ENCODE measurements at places on chromosomes 5 and 9.

GRCh38 chr5:157518963-157519362 lies 56.6 kb downstream of the ADAM19 start:
- DNase-seq = no peak

GRCh38 chr5:119360905-119361593 lies 5.2 kb downstream of the TNFAIP8 start:
- DNase-seq = no peak

DNA sequence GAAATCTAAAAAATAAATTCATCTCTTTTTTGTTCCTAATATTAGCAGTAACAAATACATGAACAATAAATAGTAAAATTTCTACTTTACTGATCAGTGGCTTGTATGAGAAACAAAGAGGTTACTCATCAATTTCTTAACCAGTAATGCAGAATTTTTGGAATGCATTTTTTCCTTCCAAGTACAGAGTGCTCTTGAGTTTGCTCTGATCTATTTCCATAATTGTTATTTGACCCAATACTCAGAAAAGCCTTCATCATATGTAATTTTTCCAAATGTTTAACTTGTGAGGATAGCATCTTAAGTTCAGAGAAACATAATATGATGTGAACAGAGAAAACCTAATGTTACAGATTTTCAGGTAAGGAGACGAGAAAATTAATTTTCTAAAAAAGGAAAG lies 47.3 kb downstream of the FBN2 start:
- DNase-seq = no peak

DNA sequence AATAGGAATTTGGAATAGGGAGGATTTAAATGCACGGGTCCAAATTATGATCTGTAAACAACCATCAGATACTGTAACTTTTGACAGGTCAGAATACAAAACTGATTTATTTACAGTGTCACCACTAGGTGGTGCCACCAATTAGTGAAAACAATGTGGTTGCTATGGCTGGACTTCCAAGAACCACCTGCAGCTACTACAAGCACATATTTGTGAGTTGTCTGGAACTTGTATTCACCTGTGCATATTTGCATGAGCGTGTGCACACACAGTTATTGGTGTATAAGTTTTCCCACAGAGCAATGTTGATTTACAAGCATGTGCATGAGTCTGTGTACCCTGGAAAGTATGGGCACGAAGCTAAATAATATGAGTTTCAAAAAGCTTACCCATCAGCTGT lies 3.0 kb upstream of the HRCT1 start:
- no peak for DNase-seq

DNA sequence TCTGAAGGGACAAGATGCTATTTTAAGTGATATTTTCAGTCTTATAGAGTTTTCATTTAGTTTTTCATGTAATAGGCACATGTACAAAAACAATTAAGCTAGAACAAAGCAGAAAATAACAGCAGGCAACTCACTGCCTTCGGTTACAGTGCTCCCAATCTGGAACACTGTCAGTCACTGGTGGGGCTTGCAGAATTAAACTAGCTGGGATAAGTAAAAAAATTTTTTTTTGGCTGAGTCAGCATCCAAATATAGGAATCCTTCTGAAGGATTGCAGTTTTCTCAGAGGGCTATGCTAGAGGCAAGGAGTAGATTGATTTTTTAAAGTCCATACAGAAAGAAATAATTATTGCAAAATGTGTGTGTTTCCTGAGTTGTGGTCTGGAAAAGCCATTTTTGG lies 250.2 kb upstream of the RFX3 start:
- DNase-seq = no peak

DNA sequence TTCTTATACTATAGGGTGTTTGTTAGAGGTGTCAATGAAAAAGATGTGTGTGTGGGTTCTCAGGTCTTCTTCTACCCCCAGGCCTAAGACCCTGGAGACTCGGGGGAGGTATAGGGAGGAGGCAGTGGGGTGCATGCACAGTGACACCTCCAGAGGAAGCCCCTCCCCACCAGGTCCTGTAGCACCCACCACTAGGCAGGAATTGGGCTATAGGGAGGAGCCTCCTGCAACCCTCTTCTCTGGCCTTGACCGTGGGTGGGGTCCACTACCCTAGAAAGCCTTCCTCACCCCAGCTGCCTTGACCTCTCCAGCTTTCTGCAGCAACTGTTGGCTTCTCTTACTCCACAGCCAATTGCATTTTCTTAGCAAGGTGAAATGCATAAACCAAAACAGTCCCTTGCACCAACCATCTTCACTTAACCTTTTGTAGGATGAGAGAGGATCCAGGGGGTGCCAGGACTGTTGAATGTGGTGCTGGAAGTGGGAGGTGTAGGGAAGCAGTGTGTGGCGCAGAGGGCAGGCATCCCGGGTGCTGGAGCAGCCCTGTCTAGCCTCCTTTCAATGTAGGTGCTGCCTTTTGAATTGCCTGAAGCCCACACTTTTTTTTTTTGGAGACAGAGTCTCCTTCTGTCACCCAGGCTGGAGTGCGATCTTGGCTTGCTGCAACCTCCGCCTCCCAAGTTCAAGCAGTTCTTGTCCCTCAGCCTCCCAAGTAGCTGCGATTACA lies 128.5 kb downstream of the RGS3 start:
- DNase-seq = no peak

- DNase-seq = no peak
These were observed 259.7 kb upstream of the ZNF608 start for GRCh38 chr5:125006011-125006685.

DNA sequence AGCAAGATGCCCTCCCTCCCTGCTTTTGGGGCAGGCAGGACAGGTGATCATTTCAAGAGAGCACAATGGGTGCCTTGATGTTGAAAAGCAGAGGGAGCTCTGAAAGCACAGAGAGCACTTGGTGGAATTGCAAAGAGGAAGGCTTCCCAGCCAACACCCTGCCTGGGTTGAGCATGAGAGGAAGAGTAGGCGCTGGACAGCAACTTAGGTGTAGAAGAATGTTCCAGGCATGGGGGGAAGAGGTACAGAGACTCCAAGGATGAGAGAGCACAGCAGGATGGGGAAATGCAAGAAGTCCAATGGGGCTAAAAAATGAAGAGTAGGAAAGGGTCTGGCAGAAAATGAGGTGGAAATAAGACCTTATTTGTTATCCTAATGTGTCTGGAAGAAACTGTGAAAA lies 144.8 kb downstream of the TRIM36 start:
- no peak for DNase-seq

GRCh38 chr9:134698587-134699342 lies 57.2 kb downstream of the COL5A1 start:
- DNase-seq = peak; percentile 67

- no peak for DNase-seq
These were observed 212.9 kb downstream of the MAPKAP1 start for GRCh38 chr9:125493881-125494652.

DNA sequence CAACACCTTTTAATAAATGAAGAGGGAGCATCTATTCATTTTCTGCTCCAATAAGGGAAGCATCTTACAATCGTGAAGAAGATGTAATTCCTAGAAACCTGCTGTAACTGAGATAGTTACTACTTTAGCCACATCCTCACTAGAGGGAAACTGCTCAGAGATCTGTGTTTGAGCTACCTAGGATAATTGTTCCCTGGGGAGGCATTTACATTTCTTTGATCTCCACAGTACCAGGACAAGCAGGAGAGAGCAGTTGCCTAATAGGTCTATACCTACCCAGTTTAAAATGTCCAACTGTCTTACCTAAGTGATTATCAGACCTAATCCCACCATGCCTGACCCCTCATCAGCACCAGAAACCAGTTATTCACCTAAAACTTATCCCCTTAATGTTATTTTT lies 196.9 kb downstream of the TUSC1 start:
- DNase-seq = no peak

GRCh38 chr5:59423021-59423420 lies 470.5 kb downstream of the PDE4D start:
- no peak for DNase-seq

- DNase-seq = no peak
These were observed 662.4 kb downstream of the DTWD2 start for GRCh38 chr5:118325931-118326330.

DNA sequence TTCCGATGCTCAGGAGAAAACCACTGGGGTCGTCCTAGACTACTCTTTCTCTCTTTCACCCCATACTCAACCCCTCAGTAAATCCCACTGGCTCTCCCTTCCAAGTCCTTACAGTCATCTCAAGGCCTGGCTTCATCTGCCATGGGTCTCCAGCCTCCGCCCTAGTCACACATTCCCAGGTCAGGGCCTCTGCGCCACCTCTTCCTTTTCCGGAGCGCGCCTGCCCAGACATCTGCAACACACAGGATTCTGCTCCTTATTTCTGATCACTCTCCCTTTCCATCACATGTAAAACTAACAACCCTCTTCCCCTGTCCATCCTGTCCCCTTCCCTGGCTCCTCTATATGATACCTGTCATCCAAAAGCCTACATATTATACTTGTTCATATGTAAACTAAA lies 39.8 kb downstream of the RAPGEF1 start:
- no peak for DNase-seq

DNA sequence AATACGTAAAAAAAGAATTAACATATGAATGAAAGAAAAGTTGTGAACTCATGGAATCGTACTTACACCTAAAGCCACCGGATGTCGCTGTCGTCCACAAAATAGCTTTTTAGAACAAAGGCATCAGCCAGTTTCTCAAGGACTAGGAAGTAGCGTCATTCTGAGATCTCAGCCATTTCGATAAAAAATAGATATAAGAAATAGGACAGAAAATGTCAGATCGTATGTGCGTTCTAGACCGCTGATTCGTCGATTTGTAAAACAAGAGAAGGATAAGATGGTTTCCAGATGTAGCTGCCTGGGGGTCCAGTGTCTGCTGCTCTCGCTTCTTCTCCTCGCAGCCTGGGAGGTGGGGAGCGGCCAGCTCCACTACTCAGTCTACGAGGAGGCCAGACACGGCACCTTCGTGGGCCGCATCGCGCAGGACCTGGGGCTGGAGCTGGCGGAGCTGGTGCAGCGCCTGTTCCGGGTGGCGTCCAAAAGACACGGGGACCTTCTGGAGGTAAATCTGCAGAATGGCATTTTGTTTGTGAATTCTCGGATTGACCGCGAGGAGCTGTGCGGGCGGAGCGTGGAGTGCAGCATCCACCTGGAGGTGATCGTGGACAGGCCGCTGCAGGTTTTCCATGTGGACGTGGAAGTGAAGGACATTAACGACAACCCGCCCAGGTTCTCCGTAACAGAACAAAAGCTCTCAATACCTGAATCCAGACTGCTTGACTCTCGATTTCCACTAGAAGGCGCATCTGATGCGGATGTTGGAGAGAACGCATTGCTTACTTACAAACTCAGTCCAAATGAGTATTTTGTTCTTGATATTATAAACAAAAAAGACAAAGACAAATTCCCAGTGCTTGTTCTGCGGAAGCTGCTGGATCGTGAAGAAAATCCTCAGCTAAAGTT lies at the start of gene PCDHA10:
Gene PCDHA10 (plus strand): TSS at position 126 of the 903 bp plus-strand sequence. CDS start 152 bp downstream, at position 278.
- no peak for DNase-seq

DNA sequence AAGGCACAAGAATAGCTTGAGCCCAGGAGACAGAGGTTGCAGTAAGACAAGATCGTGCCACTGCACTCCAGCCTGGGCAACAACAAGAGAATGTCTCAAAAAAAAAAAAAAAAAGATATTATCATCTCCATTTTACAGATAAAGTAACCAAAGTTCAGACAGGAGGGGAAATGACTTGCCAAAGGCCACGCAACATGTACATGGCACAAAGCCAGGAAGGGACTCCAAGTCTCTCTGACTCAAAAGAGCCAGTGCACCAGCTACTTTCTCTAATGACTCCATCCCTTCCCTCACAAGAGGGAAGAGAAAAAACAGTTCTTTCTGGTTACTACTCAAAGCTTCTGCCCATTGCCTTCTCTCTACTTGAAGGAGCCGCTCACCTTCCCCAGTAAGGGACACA lies 34.1 kb downstream of the SIL1 start:
- DNase-seq = no peak

DNA sequence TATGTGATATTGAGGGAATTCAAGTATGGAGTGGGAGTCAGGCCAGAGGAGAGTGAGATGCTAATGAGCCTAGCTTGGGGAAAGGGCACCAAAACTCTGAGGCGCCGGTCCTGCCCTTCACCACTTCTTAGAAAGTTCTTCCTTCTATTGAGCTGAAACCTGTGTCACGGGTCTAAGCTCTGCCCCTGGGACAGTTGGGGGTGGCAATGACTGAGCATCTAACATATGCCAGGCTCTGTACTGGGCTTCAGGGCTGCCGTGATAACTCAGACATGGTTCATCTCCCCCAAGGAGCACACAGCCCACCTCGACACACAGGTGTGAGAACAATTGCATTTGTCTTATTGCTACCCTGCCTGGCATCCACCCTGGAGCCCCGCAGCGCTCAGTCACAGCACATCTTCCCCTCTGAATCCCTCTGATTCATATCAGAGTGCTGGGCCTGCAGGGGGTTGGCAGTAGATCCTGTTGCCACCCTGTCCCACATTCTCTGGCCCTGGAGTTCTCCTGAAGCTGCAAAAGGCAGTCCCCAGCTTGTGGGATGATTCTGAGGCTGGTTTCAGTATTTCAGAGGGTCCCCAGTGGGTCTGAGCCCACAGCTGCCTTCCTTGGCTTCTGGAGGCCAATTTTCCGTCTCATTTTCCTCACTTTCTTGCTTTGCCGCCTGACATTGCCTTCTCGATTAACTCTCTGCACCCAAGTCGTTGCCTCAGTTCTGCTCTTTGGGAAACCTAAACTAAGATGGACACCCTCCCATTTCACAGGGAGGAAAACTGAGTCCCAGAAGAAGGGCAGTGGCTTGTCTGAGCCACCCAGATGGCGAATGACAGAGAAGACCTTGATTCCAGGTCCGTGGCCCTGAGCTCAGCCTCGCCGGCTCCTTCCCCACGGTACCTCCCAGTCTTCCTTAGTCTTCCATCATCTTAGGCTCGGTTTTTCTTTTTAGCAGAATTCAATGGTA lies 42.5 kb downstream of the ALG2 start:
- DNase-seq = no peak

GRCh38 chr5:79962575-79963222 lies 28.4 kb downstream of the MTX3 start:
- DNase-seq = no peak

DNA sequence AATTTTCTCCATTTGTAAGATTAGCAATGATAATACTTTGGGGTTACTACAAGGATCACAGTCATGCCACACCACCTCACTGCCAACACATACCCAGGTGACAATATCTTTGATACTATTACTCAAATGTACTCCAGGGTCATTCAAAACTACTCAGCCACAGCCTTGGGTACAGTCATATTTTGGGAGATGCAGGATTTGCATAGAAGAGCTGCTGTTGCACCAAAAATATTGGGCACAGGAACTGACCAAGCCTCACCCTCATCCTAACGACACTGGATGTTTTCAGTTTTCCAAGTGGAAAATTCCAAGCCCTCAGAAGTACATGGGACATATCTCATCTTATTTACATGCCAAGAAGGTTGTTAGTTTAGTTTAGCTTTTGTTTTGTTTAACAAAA lies 120.9 kb upstream of the C6 start:
- DNase-seq = no peak

DNA sequence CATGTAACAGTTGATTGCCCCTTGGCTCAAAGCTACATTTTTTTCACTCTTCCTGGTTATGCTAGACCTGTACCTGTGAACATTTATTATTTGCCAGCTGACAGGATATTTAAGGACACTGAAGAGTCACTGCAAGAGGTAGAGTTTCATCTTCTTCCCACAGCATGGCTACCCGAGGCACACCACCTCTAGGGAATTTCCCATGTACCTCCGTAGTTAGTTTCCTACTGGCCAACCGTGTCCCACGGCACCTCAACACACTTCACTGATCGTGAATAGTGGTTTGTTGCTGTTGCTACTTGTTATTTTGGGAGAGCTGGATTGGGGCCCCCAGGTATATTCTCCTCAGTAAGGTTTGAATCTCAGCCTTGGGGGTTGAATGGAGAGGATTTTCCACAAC lies 648.6 kb downstream of the SEMA5A start:
- DNase-seq = no peak

- no peak for DNase-seq
These were observed 162.5 kb upstream of the PITX1 start for GRCh38 chr5:135196483-135196882.

Measured in left ventricle myocardium inferior (tissue), 1 donor.